ENCODE measurements at places on chromosomes 16 and 17.
A peak's percentile ranks its signal among the peaks of the same experiment; 100 is the strongest.

DNA sequence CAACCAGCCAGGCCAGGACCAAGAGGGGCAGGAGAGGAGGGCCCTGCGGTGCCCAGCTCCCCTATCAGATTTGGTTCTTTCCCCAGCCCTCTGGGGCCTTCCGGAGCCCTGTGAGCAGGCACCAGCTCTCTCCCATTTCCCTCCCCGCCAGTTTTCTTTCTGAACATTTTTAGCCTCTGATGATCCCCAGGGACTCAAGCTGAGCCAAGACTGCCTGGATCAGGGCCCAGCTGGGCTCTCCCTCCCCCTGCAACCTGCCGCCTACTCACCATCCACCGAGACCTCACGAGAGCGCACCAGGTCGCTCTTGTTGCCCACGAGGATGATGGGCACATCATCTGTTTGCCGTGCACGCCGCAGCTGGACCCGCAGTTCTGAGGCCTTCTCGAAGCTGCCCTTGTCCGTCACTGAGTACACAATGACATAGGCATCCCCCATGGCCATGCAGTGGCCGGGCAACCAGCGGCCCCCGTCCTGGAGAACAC is 2.0 kb downstream of the RRAD start:
- DNase-seq, result no peak

DNA sequence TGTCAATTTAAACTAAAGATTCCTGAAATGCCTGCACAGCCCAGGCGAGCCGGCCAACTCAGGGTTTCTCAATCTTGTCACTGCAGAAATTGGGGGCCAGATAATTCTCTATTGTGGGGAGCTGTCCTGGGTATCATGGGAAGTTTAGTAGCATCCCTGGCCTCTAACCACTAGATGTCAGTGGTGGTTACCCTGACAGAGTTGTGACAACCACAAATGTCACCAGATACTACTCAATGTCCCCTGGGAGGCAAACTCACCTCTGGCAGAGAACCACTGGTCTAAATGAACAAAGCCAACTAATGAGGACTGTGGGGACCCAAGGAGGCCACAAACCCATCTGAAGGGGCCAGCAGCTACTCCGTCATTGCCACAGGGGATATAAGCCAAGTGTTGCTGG is 90.9 kb downstream of the MYH11 start:
- peak; percentile 47 for DNase-seq

DNA sequence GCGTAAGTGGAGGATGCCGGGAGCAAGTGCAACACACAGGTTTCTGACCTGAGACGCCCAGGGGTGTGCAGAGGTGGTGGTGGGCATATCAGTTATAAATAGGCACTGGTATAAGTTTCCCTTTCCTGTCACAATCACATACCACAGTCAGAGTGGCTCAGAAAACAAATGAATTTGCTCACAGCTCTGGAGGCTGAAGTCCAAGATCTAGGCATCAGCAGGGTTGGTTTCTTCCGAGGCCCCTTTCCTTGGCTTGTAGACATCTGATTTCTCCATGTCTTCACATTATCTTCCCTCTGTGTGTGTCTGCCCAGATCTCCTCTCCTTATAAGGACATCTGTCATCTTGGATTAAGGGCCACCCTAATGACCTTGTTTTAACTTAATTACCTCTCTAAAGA is 250.5 kb upstream of the TNRC6C start:
- DNase-seq, result no peak

DNA sequence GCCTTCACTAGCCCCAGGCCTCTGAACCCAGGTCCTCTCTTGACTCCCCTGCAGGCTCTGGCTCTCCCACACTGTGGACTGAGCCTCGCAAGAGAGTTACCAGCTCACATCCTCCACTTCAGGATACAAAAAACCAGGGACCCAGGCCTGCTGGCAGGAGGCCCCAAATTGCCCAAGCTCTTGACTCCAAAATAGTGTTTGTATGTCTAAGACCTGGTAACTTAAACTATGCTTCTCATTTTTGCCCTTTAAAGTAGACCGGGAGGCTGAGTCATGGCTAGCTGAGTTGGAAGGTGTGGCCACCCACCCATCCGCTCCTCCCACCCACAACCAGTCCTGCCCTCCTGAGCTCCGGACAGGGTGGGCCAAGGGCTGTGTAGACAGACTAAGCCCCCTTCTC is 250.0 kb downstream of the SOX9 start:
- DNase-seq, result no peak

GRCh38 chr16:82059983-82060421 is 24.9 kb downstream of the HSD17B2 start:
- DNase-seq, result no peak

DNA sequence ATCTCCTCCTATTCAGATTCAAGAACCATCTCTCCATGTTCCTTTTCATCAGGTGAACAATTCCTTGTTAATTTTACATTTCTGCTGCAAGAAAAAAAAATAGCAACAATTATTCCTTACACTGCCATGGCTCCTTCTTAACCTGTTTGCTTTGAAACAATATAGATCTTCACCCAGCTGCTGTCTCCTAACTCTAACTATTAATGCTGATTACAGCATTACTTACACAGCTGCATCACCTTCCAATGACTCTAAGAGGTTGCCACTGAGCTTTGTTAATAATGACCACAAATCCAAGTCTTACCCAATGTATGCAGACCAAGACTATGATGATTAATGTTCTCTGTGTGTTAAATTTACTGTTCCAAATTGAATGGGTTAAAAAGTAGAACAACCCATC is 541.4 kb downstream of the TOX3 start:
- DNase-seq, result no peak

- DNase-seq, result peak; percentile 85
Observed at GRCh38 chr16:30948667-30949649, at the start of gene ORAI3. Gene ORAI3, plus strand, starts transcription at chr16:30949068. Its CDS starts 222 bp downstream, at chr16:30949290.

GRCh38 chr17:12730421-12730820 is 58.9 kb upstream of the ARHGAP44 start:
- no peak for DNase-seq

DNA sequence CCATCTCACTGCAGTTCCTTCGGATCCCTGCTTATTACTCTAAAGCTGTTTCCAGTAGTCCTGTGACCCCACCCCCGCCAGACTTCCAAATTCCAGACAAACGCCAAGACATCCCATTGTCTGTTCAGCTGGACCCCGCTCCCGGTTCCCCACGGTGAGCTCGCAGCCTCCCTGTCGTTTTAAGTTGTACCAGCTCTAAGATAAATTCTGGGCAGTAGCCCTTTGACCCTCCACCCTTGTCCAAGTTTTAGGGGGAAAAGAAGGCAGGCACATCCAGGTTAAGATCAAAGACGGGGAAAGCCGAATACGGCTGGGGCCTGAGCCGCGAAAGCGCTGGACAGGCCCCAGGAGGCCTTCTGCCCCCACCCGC is 589 bp downstream of the ARL6IP1 start:
- DNase-seq, result peak; percentile 43
